ENCODE measurements at places on chromosomes 3 and 15.

GRCh38 chr15:68550498-68551295, 28.1 kb upstream of the CORO2B start:
- DNase-seq: peak; percentile 78

DNA sequence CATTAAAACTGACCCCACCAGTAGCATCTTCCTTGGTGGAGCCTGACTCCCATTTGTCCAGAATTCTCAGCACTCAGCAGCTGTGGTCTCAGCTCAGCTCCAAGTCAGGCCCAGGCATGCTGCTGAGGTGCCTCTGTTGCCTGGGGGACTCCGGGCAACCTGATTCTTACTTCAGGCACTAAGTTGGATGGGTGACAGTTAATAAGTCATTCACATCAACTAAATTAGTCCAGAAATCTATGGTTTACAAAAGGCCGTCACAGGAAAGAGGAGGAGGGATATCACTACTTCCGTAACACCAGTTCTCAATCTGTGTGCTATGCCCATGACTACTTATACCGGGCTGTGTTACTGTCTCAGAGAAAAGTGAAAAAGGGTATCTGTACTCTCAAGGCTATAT, 310.2 kb downstream of the SATB1 start:
- DNase-seq: no peak

GRCh38 chr3:108757404-108757982, at the start of gene RETNLB:
Gene RETNLB, minus strand, starts transcription at chr3:108757410. Its CDS starts 225 bp downstream, at chr3:108757185.
- DNase-seq: no peak

DNA sequence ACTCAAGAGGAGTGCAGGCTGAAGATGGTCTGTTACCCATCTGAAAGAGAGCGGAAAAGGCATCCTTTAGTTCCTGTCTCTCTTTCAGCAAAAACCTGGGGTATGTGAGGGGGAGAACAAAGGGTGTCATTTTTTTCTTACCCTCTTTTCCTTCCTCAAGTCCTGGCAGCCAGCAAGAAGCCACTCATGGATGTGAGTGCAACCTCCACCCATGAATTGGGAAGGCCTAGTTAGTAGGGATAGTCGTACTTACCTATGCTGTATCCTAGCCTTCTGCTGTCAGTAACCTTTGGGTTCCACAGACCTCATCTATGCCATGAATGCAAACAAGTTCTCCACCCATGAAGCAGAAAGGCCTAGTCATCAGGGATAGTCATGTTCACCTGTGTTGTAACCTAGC, 472.8 kb downstream of the ZIC1 start:
- DNase-seq: no peak

- no peak for DNase-seq
These were observed 112.3 kb downstream of the P3H2 start for GRCh38 chr3:190008432-190008831.

GRCh38 chr3:187705164-187705563, 2.8 kb upstream of the RTP2 start:
- DNase-seq: no peak

- no peak for DNase-seq
These were observed 15.0 kb downstream of the LRRK1 start for GRCh38 chr15:100934166-100934565.

- no peak for DNase-seq
These were observed 93.0 kb upstream of the C3orf80 start for GRCh38 chr3:160132226-160132625.

DNA sequence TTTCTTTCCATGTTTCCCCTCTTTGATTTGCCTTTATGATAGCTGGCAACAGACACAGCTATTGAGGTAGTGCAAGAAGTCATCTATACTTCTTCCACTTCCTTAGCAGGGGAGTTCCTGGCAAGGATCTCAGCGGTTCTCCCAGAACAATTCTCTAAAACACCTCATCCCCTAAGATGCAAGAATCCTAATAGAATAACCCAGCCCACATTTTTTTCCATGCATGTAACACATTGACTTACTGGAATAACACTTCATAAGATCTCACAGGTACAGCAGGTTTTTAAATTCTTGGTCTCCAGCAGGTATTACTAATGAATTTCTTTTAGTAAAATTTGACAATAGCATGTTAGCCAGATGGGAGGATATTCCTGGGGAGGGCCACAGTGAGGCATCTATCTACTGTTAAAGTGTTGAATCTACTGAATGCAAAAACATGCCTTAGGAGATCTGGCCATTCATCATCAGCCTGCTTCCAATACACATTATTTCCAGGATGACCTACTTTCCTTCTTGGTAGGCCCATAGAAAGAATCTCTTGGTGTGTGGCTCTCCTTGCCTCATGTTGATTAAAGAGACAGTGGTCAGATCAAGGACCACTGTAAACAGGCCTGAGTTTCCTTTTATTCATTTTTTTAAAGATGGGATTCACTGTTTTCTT, 78.5 kb downstream of the RAD18 start:
- no peak for DNase-seq

DNA sequence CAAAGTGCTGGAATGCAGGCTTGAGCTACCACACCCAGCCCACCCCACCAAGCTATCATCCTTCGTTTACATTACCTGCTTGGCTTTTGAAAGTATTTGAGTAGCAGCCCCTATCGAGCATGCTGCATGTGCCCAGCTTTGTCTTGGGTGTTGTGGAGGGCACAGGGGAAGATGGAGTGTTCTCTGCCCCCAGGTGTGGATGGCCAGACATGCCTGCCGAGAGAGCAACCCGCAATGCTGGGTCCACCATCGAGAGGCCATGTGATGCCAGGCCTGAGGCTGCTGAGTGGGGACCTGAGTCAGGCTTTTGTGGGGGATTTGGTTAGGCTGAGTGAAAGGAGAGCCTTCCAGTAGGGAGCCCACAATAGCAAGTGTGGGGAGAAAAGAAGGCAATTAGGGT, 25.9 kb downstream of the FOXL2NB start:
- no peak for DNase-seq

DNA sequence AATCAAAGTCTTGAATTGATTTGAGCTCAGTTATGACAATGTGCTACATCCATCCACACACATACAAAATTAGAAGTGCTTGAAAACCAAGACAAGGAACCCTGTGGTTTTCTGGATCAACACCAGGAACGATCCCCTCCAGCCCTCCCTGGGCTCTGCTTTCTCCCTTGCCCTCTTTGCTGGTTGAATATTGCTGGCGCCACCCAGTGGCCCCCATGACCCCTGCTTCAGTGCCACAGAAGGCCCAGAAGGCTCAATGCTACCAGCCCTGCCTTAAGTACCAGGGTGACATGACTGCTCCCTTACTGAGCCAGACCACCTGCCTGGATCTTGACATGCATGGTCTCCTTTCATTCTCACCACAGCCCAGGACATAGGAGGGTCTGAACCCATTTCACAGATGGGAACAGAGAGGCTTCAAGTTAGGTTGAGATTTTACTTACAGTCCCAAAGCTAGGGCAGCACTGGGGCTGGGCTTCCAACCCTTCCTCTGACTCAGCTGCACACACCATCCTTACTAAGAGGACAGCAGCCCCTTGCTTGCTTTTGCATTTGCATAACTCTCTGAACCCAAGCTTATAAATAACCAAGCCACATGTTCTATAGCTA, 15.0 kb downstream of the IL12A start:
- DNase-seq: peak; percentile 85

- DNase-seq: no peak
These were observed 194.7 kb upstream of the THRB start for GRCh38 chr3:24689353-24689752.

- peak; percentile 5 for DNase-seq
These were observed at the start of gene HCN4 for GRCh38 chr15:73368301-73369136. Gene HCN4, minus strand, starts transcription at chr15:73368958. Its CDS starts 688 bp downstream, at chr15:73368270.

DNA sequence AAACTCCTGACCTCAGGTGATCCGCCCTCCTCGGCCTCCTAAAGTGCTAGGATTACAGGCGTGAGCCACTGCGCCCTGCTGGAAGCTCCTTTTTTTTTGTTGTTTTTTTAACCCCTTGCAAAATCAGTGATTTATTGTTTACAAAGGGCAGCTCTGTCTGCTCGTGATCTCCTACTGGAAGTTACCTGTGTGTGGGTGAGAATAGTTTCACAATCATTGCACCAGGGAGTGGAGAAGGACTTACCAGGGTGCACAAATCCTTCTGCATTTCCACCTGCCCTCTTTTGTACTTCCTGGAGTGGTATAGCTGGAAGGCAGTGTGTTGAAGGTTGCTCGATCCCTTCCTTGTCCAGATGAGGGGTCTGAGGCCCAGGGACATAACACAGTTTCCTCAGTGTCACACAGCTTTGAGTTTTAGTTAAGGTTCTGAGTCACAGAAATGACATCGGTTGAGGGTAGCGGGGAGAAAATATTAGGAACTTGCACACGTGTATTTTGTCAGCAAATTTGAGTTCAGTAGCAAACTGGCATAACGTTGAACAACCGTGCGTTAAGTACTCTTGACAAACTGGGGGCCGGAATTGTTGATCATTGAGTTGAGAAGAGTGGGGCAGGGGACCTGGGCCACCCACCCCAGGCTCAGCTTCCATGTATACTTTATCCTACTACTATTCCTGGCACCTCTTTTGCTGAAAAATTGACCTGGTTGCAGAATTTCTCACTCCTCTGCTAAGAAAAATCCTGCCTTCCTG, 11.3 kb upstream of the TRAK1 start:
- DNase-seq: no peak

- DNase-seq: no peak
These were observed 75.3 kb downstream of the TGFBR2 start for GRCh38 chr3:30681649-30682211.

DNA sequence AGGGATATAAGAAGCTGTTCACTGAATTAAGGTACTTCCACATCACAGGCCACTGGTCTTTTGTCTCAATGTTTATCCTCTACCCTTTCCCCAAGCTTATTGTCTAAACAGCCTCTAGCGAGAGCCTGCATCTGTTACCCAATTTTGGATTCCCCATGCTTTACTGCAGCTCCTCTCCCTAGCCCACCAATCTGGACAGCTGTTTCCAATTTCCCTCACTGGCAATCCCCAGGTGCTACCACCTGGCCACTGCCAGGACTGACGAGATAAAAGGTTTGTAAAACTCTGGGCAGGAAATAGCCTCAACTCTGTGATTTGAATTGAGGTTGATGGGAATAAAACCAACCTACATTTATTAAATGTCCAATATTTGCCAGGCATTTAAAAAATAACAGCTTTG, 58.0 kb upstream of the TEX9 start:
- no peak for DNase-seq

Data from hematopoietic multipotent progenitor cell treated with erythropoietin and hydrocortisone succinate and interleukin-3 and kit ligand, for 4 days (in vitro differentiated cells).